H9 (cell line): ENCODE measurements at places on chromosomes 12 and 14. TPM values are rescaled to one million over a fixed set of nuclear protein-coding genes. Genes with fewer than 3 reads are reported as not detected.

GRCh38 chr12:52238916-52239646, 6.0 kb downstream of the KRT7 start:
- H3K4me1 ChIP-seq, result peaks cover 12% of the 10 kb centered on the region
- H3K27ac ChIP-seq, result no peak overlapping the region
- H3K36me3 ChIP-seq, result peaks cover 48% of the 10 kb centered on the region
- no peak overlapping the region for H3K4me3 ChIP-seq
- DNase-seq, result no peak
- no peaks in the 10 kb centered on the region; the same call in 1 of the 2 replicates for H3K27me3 ChIP-seq

GRCh38 chr12:97960225-97960624, 497.6 kb downstream of the RMST start:
- H3K4me3 ChIP-seq, result no peak overlapping the region
- H3K27me3 ChIP-seq, result no peaks in the 10 kb centered on the region
- no peak overlapping the region for H3K27ac ChIP-seq
- H3K36me3 ChIP-seq, result peaks cover 2% of the 10 kb centered on the region; the same call in 1 of the 3 replicates

- no peaks in the 10 kb centered on the region for H3K36me3 ChIP-seq
- no peak for DNase-seq
- no peaks in the 10 kb centered on the region for H3K4me1 ChIP-seq
- no peaks in the 10 kb centered on the region for H3K27me3 ChIP-seq
Observed at GRCh38 chr12:39138268-39138667, 232.9 kb upstream of the CPNE8 start.

GRCh38 chr12:119869720-119870119, 7.4 kb downstream of the CIT start:
- no peak overlapping the region for H3K4me3 ChIP-seq
- DNase-seq, result no peak
- no peaks in the 10 kb centered on the region for H3K27me3 ChIP-seq
- H3K36me3 ChIP-seq, result peaks cover 63% of the 10 kb centered on the region

GRCh38 chr14:61360796-61361525, 39.6 kb downstream of the PRKCH start:
- H3K27me3 ChIP-seq, result no peaks in the 10 kb centered on the region
- no peaks in the 10 kb centered on the region for H3K36me3 ChIP-seq
- H3K4me3 ChIP-seq, result no peak overlapping the region

GRCh38 chr14:95255487-95255886, 64.2 kb downstream of the CLMN start:
- H3K36me3 ChIP-seq, result no peaks in the 10 kb centered on the region
- peaks cover 20% of the 10 kb centered on the region; the same call in 1 of the 2 replicates for H3K4me1 ChIP-seq
- peak; percentile 93 for DNase-seq
- peak overlapping the region; percentile 26; the same call in 1 of the 2 replicates for H3K4me3 ChIP-seq

- peaks cover 12% of the 10 kb centered on the region for H3K36me3 ChIP-seq
- DNase-seq, result no peak
- no peaks in the 10 kb centered on the region for H3K27me3 ChIP-seq
- H3K4me3 ChIP-seq, result no peak overlapping the region
Observed at GRCh38 chr14:94213741-94214140, 39.6 kb downstream of the PPP4R4 start.

DNA sequence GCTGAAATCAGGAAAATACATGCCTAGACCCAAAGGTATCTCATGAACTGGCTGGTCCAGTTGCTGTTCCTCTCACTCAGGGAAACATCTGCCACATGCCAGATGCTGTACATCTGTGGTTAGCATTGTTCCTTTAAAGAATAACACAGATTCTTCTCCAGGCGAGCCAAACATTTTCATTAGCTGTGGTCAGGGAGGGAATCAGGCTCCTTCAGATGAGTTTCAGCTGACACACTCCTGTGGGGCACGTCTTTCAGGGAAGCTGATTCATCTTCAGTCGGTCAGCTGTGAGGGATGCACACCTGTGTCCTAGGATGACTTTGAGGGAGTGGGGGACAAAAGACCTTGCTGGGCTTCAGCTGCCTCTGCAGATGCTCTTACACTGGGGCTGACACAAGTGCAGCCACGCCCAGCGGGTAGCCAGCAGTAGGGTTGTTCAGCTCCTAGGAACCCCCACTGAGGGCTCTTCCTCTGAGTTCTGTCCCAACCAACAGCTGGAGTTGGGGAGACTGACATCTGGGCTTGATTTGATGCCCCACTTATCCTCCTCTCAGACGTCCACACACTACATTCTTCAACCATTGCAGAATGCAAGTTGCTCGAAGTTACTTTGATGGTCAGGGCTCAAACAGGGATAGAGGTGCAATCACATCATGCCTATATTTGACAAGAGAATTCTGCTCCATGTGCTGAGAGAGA, 155.0 kb downstream of the NUAK1 start:
- no peak for DNase-seq
- no peak overlapping the region for H3K4me3 ChIP-seq
- no peaks in the 10 kb centered on the region for H3K27me3 ChIP-seq

DNA sequence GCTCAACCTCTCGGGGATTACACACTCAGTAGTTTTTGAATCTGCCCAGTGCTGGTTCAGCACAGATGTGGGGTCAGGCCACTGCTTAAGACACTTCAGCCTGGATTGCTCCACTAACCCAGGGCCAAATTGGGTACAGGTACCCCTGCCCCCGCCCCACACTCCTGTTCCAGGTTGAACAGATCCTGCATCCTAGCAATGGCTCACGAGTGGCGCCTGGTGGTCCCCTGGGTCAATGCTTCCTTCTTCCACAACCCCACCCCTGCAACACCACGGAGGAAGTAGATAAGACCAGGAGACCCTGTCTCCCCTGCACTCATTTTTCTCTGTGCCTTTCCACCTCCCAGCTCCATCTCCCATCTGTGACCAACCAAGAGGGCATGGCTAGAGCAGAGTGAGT, 108.4 kb downstream of the ESRRB start:
- peak; percentile 46 for DNase-seq
- no peaks in the 10 kb centered on the region for H3K4me1 ChIP-seq
- no peak overlapping the region for H3K4me3 ChIP-seq
- no peak overlapping the region for H3K27ac ChIP-seq
- no peaks in the 10 kb centered on the region for H3K36me3 ChIP-seq

DNA sequence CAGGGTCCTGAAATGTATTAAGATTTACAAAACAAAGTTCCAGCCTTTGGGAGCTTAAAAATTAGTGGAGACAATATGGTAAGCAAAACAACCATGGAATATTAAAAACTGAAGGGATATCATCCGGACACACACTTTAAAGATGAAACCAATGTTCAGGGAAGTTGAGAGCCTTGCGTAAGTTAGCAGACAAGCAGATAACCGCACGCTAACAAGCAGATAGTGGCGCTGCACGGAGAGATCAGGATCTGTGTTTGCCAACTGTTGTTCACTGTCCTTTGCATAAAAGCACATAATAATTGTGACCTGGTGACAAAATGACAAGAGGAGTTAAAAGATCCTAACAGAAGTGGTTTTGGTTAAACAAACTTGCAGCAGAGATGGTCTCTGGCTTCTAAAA, 14.3 kb upstream of the TMEM229B start:
- H3K27me3 ChIP-seq, result no peaks in the 10 kb centered on the region
- no peaks in the 10 kb centered on the region for H3K4me1 ChIP-seq
- H3K27ac ChIP-seq, result no peak overlapping the region
- no peaks in the 10 kb centered on the region for H3K36me3 ChIP-seq

DNA sequence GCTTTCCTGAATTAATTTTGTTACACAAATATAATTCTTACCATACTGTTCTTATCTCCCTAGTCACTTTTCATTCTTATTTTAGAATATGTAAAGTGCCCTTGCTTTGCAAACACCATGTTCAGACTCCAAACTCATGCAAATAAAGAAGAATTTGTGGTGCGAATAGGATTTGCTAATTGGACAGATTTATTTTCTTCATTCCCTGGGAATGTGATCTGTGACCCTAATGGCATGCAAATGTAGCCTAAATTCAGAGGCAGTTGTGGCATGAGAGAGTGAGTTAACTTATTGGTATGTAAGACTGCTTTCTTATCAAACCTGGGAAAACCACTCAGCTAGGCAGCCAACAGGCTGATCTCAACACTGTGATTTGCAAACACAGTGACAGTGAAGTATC, 10.0 kb downstream of the CAPZA3 start:
- peaks cover 2% of the 10 kb centered on the region; the same call in 2 of the 3 replicates for H3K36me3 ChIP-seq
- H3K4me3 ChIP-seq, result no peak overlapping the region
- no peak for DNase-seq

- H3K27me3 ChIP-seq, result no peaks in the 10 kb centered on the region
- H3K4me1 ChIP-seq, result no peaks in the 10 kb centered on the region
- H3K36me3 ChIP-seq, result peaks cover 33% of the 10 kb centered on the region
- H3K27ac ChIP-seq, result no peak overlapping the region
- no peak for DNase-seq
Observed at GRCh38 chr12:126397071-126397581, 1331.9 kb downstream of the AACS start.

DNA sequence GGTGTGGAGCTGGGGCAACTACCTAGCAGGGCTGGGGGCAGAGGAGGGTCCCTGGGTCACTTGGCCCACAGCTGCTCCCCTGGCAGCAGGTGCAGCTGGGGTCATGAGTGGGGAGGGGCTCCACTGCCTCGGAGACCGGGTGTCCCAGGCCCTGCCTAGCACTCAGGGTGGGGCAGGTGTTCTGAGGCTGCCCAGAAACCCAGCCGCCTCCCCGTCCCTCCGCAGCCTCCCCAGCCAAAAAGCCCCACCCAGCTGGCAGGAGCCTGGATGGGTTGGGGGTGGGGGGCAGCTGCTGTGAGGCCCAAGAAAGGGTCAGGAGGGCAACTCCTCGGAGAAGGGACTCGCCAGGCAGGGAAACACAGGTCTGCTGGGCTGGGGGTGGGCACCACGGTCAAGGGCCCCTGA, 11.2 kb downstream of the AHNAK2 start:
- no peaks in the 10 kb centered on the region for H3K36me3 ChIP-seq
- H3K27ac ChIP-seq, result no peak overlapping the region
- H3K27me3 ChIP-seq, result no peaks in the 10 kb centered on the region; the same call in 1 of the 2 replicates
- no peak for DNase-seq
- H3K4me1 ChIP-seq, result peaks cover 3% of the 10 kb centered on the region; the same call in 1 of the 2 replicates

DNA sequence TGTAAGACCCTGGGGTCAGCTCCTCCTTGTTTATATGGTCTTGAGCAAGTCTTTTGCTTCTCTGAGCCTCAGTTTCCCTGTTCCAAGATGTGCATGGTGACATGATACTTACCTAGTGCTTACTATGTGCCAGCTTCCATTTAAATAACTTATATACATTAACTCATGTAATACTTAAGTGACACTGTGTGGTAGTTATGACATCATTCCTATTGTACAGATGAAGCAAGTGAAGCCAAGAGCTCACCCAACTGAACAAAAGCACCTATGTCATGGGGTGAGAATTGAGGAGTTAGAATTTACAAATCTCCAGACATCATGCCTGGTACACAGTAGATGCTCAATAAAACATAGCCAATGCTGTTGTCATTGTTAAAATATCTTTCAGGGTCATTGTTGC, 41.3 kb upstream of the CMKLR1 start:
- H3K4me3 ChIP-seq, result no peak overlapping the region
- peaks cover 14% of the 10 kb centered on the region; the same call in 1 of the 2 replicates for H3K36me3 ChIP-seq
- no peak for DNase-seq
- no peaks in the 10 kb centered on the region for H3K27me3 ChIP-seq
- no peak overlapping the region for H3K27ac ChIP-seq

DNA sequence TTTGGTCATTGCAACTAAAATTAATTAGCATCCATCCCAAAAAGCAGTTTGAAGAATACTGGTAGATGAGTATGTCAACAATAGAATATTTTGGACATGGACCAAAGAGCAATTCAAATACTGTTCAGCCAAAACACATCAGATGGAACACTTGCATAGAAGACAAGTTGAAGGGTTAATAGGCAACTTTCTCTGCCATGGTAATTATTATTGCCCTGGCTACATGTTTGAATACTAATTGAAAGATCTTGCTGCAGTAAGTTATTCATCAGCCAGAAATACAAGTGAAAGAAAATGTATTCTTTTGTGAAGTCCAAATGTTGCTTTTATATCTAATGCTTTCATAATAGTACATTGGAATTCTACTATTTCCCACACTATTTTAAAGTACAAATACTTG, 10.1 kb downstream of the ANO6 start:
- DNase-seq, result no peak
- H3K27me3 ChIP-seq, result no peaks in the 10 kb centered on the region
- no peak overlapping the region for H3K27ac ChIP-seq
- peaks cover 26% of the 10 kb centered on the region for H3K36me3 ChIP-seq
- H3K4me1 ChIP-seq, result peaks cover 4% of the 10 kb centered on the region

GRCh38 chr14:40003773-40004172, 571.5 kb upstream of the FBXO33 start:
- no peaks in the 10 kb centered on the region for H3K27me3 ChIP-seq
- H3K27ac ChIP-seq, result no peak overlapping the region

- DNase-seq, result no peak
- no peaks in the 10 kb centered on the region for H3K4me1 ChIP-seq
- no peaks in the 10 kb centered on the region for H3K36me3 ChIP-seq
- no peak overlapping the region for H3K27ac ChIP-seq
- H3K27me3 ChIP-seq, result no peaks in the 10 kb centered on the region
Observed at GRCh38 chr12:82414044-82414443, 55.7 kb downstream of the METTL25 start.

DNA sequence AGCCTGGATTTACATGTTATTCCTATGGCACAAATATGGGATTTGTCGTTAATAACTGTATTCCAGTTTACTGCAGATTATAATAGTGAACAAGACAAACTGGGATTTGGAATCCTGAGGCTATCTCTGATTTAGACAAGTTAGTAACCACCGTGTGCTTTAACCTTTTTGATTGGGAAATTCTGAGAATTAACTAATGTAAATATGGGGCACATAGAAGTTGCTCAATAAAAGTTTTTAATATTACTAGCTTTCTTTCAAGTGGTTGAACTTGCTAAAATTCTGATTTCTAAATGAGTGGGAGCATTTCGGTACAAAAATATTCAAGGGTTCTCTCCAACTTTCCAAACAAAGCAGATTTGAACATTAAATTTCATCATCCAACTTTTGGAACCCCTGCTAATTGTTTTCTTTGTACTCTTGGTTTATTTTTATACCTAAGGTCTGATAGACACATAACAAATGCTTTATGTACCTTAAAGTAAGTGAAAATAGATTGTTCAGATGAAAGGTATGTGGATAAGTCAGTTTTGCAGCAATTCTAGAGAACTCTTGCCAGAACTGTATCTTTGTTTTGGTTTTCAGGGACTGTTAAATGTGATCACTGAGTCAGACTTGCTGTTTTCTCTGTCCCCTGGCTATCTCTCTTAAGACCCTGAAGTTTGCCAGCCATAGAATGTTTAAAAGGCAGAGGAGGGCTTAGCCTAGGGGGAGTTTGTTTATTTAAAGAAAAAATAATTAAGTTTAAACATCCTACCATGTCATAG, 57.5 kb downstream of the FRS2 start:
- peaks cover 7% of the 10 kb centered on the region for H3K36me3 ChIP-seq
- no peaks in the 10 kb centered on the region for H3K27me3 ChIP-seq
- DNase-seq, result no peak
- H3K4me3 ChIP-seq, result no peak overlapping the region

The KITLG gene
- 11.7 and 12.1 TPM in 2 replicates for total RNA-seq

The PRIMA1 gene
- total RNA-seq, result 1.7 and 2.3 TPM in 2 replicates

The ETNK1 gene
- total RNA-seq, result 68.6 and 70.1 TPM in 2 replicates

The NR1H4 gene
- total RNA-seq, result not detected in 2 replicates

The KRT75 gene
- not detected in 2 replicates for total RNA-seq
